ENCODE measurements at places on chromosomes 2 and 18.

DNA sequence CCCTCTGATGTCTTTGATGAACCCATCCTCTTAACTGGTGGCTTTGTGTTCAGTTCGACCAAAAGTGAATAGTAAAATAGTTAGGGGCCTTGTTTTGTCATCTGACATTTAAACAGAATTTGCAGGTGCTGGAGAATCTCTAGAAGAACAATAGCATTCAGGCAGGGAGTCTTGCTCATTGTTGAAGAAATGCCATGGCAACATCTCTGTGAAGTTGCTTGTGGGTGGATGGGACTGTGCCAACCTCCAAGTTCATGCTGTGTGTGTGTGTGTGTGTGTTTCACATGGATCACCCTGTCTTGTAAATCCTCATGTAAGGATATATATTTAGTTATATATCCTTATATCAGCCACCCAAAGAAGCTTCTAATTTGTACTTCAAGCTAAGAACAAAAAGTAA lies 66.7 kb downstream of the SKA1 start:
- DNase-seq: no peak

DNA sequence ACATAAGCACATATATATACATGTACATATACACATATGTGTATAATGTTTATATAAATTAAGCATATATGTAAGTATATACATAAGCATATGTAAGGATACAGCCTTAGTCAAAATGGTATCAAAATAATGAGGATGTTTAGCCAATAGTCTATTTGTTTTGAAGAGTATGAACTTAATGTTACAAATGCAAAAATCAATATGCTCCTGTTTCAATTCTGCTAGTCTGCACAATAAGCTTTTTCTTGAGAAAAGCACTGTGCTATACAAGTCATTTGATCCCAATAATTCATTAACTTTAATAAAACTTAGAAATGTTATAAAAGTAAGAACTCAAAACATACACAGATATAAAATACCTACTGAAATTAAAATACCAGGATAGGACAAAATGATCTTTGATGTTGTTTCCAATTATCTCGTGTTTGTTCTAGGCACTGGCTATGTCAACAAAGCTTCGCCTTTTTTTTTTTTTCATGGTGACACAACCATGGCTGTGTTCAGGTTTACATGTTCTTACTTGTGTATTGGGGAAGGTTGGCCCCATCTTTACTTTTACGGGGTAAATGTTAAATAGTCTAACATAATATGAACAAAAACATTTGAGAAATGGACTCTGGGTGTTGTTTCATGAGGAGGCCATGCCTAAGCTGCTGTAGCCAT lies 271.1 kb upstream of the CDH19 start:
- no peak for DNase-seq

GRCh38 chr2:197216361-197216979 lies 94.1 kb downstream of the ANKRD44 start:
- DNase-seq: no peak

DNA sequence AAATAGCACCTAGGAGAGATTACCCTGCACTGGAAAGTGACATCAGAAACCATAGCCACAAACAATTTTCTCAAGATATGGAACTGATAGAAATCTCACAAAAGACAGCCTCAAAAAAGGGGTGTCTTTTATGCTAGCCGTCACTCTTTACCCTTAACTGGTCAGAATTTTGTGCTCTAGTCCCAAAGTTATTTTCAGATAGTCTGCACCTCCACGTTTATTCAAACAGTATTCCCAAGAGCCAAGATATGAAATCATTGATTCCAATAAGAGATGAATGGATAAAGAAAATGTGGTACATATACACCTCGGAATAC lies 23.5 kb upstream of the PMAIP1 start:
- DNase-seq: no peak

DNA sequence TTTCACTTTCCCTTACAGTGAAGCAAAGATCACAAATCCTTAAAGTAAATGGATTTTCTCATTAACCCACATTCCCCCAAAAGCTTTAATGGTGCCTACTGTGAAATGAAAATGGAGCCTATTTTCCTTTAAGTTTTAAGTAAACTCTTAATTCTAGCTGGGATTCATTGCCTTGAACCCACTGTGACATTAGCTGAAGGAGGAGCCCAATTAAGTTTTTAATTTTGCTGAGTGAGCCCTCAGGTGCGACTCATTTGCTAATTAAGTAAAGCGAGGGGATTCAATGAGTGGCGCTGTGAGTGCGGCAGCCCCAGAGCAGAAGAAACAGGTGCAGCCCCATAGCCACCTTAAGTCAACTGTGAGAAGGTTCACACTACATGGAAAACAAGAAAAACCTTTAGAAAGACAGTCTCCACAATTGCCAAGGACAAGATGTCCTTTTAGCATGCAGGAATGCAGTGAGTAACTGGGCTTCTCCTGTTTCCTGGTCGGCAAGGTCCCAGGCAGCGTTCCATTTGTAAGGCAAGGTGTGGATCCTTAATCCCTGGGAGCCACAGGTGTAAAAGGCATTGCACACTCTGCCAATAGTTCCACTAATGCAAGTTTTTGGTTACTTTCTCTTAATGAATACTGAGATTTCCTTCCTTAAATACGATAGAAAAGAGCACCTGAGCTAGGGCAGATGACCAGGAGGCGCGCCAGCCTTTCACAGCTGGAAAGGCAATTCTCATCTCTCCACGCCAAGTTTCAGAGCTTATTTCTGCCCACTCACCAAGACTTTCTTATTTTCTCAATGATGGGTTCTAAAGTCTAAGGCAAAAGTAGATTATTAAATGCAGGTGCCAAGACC lies 87.7 kb downstream of the TMEM18 start:
- DNase-seq: no peak

DNA sequence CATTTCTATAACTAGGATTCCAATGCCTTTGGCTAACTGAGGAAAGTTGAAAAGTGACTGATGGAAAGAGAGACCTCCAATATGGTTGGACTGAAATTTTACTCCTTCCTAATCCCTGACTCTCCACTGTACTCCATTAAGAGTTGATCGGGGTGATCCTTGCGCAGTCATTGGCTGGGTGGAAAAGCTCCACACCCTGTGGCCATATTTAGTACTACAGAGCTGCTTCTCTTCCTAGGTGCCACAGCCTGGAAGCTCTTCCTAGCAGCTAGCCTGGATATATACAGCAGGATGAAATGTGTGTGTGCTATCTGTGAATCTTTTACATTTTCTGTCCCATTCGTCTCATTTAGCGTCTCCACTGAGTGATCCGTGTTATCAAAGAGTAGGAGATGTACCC lies 71.2 kb downstream of the MEP1B start:
- no peak for DNase-seq

DNA sequence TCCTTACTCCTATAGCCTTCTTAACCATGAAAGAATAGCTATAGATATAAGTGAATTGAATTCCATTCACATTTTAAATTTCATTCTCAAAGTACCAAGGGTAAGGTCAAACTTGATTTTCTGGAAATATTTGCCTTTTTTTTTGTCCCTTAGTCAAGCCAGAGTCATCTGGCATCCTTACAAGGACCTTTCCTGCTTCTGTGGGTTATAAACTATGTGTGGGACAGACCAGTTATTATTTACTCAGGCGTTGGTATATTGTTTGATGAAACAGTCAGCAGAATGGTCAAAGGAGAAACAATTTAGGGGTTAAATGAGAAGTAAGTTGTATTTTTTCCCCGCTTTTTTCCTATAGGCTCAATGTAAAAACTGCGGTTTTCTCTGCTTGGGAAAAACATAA lies 1103.2 kb upstream of the ZEB2 start:
- DNase-seq: no peak

DNA sequence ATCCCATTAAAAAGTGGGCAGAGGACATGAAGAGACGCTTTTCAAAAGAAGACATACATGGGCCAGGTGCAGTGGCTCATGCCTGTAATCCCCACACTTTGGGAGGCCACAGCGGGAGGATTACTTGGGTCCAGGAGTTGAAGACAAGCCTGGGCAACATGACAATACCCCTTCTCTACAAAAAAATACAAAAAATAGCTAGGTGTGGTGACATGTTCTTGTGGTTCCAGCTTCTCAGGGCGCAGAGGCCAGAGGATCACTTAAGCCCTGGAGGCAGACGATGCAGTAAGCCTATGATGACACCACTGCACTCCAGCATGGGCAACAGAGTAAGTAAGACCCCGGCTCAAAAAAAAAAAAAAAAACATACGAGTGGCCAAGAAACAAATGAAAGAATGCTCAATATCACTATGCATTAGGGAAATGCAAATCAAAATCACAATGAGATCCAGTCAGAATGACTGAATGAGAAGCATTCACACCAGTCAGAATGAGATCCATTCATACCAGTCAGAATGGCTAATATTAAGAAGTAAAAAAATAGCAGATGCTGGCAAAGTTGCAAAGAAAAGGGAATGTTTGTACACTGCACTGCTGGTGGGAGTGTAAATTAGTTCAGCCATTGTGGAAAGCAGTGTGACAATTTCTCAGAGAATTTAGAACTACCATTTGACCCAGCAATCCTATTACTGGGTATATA lies 550.2 kb upstream of the SLC39A10 start:
- DNase-seq: no peak

- no peak for DNase-seq
Observed at GRCh38 chr2:201852462-201852861, 46.1 kb downstream of the CDK15 start.

GRCh38 chr2:164780611-164781178 lies 60.9 kb downstream of the COBLL1 start:
- no peak for DNase-seq

- DNase-seq: no peak
Observed at GRCh38 chr2:223092667-223093066, 40.7 kb downstream of the KCNE4 start.

DNA sequence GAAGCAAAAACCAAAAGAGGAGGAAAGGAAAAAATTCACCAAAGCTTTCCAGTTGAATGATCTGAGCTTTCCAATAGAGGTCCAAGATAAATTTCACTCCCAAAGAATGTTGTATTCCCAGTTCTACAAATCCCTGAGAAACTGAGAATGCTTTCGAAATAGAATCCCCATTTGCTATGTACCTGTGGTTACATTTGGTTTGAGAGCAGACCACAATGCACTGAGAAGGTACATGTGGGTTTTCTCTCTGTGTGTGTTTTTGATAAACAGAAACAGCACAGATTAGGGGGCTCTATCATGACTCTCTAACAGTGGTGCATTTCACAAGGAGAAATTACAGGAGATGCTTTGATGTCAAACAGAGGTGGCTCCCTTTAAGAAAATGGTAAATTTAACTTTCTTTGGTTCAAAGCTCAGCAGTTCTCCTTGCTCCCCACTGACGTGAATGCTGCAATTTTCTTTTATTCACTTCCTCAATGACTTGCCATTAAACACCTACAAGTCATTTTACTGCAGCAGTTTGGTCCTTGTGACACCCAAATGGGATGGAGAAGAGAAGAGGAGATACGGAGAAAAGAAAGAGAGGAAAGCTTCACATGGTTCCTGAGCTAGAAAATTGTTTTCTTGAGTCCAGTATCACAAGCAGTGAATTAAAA lies 108.7 kb downstream of the EPHA4 start:
- DNase-seq: no peak

DNA sequence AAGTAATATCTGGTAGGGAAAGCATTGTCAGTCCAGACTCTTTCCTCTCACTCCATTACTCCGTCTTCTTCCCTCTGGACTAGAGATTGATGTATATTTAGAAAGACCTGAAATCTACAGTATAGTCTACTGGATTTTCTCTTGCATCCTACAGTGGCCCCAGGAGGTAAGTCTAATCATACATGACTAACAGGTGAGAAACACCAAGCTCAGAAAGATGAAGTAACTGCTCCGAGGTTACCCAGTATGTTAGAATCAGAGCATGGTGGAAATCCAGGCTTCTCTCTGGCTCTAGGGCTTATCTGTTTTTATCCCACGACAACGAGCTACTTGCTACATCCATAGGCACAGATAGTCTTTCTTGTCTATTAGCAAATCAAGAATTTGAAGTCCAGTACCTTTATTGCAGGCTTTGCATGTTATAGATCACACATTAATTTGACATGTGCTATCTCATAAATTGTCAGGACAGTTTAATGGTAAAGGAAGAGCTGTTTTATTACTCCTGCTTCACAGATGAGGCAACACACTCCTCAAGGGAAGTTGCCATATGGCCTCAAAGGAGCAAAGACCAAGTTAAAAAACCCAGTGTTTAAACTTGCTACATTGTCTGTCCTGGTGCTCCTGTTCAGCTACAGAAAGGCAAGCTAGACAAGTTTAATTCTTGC lies 484.3 kb downstream of the THSD7B start:
- DNase-seq: no peak

DNA sequence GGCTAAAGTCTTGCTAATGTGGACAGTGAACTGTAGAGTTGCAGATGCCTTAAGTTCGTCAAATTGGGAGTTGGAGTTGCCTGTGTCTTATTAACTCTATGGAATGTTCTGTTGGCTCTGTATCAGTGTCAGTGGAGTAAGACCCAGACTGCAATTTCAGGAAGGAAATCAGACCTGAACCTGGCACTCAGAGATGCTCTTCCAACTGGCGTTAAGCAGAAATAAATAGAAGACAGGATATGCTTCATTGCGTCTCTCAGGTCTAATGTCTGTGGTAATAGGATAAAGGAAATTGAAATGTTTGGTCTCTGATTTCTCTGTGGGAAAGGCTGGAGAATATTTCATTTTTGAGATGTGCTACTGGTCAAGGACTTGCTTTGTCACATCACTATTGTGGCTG lies 846.7 kb upstream of the ID2 start:
- no peak for DNase-seq

- no peak for DNase-seq
Observed at GRCh38 chr18:3626929-3627458, 177.0 kb downstream of the TGIF1 start.

- DNase-seq: no peak
Observed at GRCh38 chr2:181957668-181958067, 28.0 kb upstream of the PPP1R1C start.

DNA sequence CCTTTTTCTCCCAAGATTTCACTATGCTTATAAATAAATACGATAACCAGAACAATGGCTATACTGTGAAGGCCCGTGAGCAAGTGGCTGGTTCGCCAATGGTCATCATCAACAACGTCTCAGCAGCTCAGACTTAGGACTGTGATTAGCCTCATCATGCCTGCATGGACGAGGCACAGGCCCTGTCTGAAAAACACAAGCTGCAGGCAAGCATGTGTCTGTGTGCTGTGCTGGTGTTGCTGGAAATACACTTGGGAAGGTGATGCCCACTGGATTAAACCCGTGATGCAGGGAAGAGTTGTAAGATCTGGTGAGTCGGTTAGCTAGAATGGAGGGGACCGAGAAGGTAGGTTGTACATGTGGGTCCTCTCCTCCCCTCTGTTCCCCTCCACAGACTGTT lies 111.5 kb upstream of the EPC2 start:
- DNase-seq: no peak

- no peak for DNase-seq
Observed at GRCh38 chr2:107548216-107548615, 278.5 kb upstream of the RGPD4 start.

DNA sequence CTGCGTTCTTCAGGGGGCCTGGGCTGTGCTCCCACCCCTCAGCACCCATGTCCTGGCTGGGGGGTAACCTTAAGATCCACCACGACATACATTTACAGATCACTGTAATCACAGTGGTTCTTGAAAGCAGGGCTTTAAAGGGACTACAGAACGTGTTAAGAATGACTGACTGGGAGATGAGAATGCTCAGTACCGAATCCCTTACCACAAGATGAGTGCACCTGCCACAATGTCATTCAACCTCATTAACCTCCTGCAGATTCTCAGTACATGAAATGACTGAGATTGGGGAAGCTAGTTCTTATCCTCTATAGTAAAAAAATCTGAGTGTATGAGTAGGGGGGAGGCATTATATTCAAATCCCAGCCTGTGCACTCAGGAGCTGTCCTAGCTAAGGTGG lies 10.5 kb upstream of the PIEZO2 start:
- no peak for DNase-seq
